ENCODE measurements at places on chromosomes 13 and 19.

DNA sequence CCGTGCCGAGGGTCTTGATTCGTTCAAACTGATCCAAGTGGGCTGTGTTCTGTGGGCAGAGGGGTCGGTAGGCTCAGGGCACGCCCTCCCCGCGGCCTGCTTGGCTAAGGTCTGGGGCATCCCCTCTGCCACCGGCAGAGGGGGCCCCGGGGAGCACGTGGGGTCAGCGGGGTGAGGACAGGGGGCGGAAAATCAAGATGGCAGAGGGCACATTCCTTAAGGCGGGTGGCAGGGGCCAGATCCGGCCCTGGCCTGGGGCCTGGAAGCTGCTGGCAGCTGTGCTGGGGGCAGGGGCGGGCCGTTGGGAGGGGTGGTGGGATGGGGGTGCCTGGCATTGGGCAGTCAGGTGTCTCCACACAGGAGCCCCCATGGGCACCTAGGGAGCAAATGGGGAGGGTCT, 10.7 kb downstream of the PRKACA start:
- no peak for DNase-seq

GRCh38 chr13:76904507-76904906, 18.3 kb upstream of the KCTD12 start:
- no peak for DNase-seq

DNA sequence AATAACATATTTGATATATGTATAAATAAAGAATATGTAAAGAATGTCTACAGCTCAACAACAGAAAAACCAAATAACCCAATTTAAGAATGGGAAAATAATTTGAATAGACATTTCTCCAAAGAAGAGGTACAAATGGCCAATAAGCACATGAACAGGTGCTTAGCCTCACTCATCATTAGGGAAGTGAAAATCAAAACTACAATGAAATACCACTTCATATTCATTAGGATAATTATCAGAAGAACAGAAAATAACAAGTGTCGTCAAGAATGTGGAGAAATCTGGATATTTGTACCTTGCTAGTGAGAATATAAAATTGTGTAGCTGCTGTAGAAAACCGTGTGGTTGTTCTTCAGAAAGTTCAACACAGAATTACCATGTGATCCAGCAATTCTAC, 8.4 kb upstream of the SUPT20H start:
- DNase-seq = no peak

DNA sequence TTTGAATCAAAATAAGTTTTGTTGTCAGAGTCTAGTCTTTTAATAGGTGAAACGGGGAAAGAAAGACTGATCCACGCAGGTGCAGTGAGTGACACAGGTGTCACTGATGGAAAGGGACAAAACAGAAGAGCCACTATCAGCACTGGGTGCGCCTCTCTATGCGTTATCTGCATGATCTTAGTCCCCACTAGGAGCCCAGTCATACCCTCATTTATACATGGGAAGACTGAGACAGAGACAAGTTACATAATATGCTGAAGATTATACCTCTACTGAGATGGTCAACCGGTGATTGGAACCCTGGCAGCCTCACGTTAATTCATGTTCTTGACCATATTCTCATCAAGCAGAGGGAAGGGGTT, 3.4 kb downstream of the LRCH1 start:
- no peak for DNase-seq

DNA sequence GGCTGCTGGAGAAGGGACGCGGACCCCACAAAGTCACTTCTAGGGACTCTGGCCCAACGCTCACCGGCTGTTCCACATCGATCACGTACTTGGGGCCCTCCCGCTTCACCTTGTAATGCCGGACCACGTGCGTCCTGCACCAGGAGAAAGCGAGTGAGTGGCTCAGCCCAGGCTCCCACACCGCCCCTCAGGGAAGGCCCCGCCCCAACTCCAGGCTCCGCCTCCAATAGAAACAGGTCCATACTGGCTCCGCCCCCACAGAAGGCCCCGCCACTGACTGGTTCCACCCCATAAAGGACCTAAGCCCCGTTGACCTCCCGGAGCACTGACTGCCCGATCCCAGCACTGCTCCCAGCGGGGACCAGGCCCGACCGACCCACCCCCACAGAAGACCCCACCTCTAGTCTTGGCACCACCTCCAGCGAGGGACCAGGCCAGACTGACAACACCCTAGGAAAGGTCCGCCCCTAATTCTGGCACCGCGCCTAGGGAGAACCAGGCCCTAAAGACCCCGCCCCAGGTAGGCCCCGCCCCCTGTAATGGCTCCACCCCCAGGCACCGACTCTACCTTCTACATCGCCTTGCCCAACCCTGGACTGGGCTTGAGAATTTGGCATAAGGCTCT, 11.3 kb downstream of the STAP2 start:
- DNase-seq = no peak

DNA sequence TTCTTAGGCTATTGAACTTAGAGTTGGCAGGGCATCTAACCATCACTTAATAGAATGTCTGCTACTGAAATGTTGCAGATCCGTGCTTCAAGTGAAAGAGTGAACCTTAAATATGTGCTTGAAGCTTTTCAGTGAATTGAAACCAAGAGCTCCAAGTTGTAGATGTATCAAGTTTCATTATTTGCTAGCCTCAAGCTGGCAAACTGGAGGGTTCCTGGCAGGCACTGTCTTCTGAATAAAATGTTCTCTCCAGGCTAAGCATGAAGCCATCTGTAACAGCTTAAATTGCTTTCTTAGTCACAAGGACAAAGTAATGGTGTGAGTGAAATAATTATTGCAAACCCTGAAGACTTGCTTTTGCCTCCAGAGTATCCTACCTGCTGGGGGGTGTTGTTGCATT, 415.0 kb upstream of the SPRY2 start:
- DNase-seq = no peak

- peak; percentile 100 for DNase-seq
Measured at GRCh38 chr19:49676784-49677230, 264 bp upstream of the PRMT1 start.

DNA sequence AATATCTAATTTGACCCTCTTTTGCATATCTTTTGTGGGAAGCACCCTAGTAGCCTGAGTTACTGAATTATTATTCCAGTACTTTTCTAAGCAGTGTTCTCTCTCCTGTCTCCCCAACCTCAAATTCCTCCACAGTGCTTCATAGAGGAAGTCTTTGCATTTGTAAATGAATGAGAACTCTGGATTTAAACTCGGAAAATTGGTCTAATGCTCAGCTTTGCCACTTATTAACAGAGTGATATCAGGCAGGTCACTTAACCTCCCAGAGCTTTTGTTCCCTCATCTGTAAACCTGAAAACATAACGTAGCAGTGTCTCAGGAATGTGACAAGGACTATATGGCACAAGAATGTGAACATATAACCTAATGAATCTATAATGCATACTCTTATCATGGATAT, 26.2 kb downstream of the FREM2 start:
- no peak for DNase-seq

DNA sequence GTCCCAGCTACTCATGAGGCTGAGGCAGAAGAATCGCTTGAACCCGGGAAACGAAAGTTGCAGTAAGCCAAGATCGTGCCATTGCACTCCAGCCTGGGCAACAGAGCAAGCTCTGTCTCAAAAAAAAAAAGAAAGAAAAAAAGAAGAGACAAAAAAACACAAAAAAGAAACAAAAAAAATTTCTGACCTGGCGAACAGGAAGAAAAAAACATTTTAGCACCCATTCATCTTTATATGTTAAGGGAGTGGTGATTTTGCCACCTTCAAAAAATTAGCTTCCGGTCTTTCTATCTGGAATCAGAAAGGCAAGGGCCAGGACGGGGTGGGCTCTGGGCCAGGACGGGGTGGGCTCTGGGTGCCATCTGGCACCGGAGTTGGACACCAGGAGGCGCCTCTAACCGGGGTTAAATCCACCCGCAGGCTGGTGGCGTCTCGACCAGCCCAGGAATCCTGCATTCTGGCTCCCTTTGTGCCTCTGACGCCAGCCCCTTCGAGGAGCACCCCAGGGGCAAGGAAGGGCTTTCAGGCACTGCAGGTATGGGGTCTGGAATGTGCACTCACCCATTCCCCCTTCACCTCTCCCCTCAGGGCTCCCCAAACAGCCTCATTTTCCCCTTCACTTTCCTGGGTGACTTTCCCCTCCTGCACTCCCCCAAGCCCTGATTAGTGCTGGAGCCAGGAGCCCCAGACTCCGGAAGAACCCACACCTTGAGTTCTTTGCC, 10.4 kb upstream of the ZSWIM4 start:
- DNase-seq = no peak

DNA sequence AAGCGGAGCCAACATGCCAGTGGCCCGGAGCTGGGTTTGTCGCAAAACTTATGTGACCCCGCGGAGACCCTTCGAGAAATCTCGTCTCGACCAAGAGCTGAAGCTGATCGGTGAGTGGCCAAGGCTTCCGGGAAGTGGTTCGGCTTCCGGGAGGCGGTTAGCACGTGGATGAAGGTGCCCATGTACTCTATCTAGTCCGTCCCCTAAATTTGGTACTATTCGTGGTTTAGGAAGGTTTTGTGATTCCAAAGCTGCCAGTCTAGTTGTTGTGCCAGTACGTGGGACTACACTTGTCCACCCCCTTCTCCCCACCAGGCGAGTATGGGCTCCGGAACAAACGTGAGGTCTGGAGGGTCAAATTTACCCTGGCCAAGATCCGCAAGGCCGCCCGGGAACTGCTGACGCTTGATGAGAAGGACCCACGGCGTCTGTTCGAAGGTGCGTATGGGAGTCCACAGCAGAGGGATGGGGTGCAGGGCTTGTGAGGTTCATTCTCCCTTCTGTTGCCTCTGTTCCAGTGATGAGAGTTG, 579 bp downstream of the RPS9 start:
- DNase-seq = no peak

DNA sequence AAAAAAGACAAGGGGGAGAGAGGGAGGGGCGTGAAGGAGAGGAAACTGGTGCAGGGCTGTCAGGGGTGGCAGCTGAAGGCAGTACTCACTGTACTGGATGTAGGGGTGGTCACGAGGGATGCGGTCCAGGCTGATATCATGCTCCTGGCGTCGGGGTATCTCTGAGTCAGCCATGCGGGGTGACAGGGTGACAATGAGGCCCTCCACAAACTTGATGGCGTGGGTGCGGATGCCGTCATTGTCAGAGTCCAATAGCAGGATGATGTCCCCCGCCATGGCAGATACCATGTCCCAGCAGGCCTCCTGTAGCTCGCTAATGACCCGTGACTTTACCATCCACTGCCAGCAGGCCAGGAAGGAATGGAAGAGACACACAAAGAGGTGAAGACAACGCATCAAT, 15.3 kb downstream of the SYMPK start:
- no peak for DNase-seq

GRCh38 chr19:57978586-57979289, 4.4 kb upstream of the C19orf18 start:
- DNase-seq = no peak

- DNase-seq = no peak
Measured at GRCh38 chr19:50322234-50322633, 6.9 kb downstream of the KCNC3 start.

DNA sequence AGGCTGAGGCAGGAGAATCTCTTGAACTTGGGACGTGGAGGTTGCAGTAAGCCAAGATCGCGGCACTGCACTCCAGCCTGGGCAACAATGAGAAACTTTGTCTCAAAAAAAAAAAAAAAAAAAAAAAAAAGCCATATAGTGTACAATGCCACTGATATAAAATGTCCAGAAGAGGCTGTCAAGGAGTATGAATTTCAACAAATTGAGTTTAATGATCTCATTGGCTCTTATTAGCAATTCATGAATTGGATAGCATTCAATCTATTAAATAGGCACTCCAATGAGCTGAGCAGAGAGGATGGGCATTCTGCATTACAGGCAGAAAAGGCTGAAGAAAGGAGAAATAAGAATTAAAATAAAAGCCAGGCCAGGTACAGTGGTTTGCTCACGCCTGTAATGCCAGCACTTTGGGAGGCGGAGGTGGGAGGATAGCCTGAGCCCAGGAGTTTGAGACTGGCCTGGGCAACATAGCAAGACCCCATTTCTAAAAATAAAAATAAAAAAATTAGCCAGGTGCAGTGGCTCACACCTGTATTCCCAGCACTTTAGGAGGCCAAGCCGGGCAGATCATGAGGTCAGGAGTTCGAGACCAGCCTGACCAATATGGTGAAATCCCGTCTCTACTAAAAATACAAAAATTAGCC, 757 bp upstream of the LMNB2 start:
- DNase-seq = no peak

GRCh38 chr13:112574416-112574815, 13.5 kb downstream of the TUBGCP3 start:
- DNase-seq = no peak

- no peak for DNase-seq
Measured at GRCh38 chr19:18908917-18909619, 10.1 kb downstream of the COPE start.

GRCh38 chr13:23969647-23970046, 72.3 kb upstream of the C1QTNF9B start:
- DNase-seq = no peak

GRCh38 chr19:7224209-7224686, 70.0 kb downstream of the INSR start:
- no peak for DNase-seq

- DNase-seq = no peak
Measured at GRCh38 chr19:30011051-30011578, 69.1 kb downstream of the URI1 start.

GRCh38 chr19:4622695-4623421, 16.5 kb upstream of the TNFAIP8L1 start:
- DNase-seq = no peak

- DNase-seq = no peak
Measured at GRCh38 chr19:17743874-17744580, 7.2 kb upstream of the FCHO1 start.

All from vagina (tissue), 2 donors.